ENCODE measurements at places on chromosomes 11 and 22.

- no peak for DNase-seq
Measured at GRCh38 chr22:24435323-24435645, 7.9 kb downstream of the ADORA2A start.

GRCh38 chr22:19943082-19944026, 1.7 kb upstream of the TXNRD2 start:
- peak; percentile 24 for DNase-seq

- no peak for DNase-seq
Measured at GRCh38 chr22:26045860-26046259, 123.4 kb upstream of the SEZ6L start.

- DNase-seq = no peak
Measured at GRCh38 chr22:20639343-20639742, 131.9 kb downstream of the MED15 start.

- DNase-seq = no peak
Measured at GRCh38 chr11:134342572-134343340, 11.0 kb downstream of the GLB1L2 start.

- peak; percentile 49 for DNase-seq
Measured at GRCh38 chr11:112085822-112086421, 634 bp downstream of the TIMM8B start.

DNA sequence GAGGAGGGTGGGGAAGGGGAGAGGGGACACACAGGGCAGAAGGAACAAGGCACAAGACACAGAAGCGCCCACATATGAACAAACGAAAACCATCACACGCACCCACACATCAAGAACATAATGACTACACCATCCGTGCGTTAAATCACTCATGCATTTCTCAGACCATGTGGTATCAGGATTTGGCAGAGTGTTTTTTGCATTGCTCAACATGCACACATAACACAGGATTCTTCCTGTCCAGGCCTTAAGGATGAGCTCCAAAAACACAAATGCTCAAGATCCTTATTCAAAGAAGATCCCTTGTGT, 309.5 kb downstream of the CADM1 start:
- DNase-seq = peak; percentile 56

DNA sequence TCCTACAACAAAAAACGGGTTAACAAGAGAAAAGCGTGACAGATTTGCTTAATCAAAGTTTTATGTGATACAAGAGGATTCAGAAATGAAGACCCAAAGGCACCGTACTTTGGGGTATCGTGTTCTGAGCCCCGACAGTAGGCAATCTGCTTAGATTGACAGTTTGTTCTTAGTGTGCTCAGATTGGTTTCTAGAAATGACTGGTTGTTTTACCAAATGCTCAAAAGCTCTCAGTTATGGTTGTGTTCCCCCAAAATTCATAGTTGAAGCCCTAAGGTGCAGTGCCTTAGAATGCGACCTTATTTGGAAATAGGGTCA, 102.7 kb downstream of the RASSF10 start:
- DNase-seq = peak; percentile 30

DNA sequence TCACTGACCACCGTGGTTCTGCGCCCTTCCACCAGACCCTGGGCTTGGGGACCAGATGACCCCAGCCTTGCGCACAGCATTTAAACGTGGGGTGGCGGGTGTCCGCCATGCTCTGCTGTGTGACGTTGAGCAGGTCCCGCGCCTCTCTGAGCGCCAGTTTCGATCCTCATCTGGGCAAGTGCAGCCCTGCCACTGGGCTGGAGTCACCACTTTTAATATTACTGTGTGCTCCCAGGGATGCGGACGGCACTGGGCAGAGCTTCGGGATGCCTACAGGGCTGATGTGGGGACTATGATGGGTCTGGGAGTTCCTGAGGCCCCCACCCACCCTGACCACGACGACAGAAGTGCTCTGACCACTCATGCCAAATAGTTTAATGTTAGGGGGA, 1.2 kb upstream of the NUDT8 start:
- no peak for DNase-seq

DNA sequence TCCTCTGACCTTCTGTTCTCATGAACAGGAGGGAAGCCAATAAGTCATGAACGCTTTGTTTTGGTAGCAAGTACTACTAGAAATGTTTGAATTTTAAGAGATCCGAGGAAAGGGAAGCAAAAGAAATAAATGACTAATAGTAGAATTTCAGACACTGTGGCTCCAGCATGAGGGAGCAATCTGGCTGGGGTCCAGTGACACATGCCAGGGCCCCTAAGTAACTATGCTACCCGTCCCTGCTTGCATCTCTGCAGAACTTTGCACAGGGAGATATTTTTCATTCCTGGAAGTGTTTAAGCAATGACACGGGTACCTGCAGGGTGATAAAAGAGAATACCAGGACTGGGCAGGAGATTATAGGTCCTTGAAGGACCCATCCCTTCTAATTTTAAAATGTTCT, 7.3 kb upstream of the ADAMTS8 start:
- DNase-seq = no peak

DNA sequence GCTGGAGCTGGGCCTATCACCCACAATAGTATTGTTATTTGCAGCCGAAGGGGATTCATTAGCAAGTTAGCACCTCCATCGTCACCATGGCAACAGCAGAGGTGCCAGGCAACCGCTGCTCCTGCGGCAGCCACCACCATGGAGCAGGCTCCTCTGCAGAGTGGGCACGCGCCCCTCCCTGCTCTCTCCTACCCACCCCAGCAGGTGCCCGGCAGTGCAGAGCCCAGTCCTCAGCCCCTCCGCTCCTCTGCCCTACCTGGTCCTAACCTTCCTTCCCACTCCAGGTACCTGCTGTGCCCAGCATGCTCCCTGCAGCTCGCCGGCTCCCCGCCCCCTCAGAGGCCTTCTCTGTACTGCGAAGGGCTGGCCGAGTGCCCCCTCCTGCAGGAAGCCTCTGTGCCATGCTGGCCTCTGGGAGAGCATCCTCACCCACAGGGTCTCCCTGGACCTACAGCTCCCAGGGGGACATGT, 3.6 kb downstream of the DUSP8 start:
- no peak for DNase-seq

DNA sequence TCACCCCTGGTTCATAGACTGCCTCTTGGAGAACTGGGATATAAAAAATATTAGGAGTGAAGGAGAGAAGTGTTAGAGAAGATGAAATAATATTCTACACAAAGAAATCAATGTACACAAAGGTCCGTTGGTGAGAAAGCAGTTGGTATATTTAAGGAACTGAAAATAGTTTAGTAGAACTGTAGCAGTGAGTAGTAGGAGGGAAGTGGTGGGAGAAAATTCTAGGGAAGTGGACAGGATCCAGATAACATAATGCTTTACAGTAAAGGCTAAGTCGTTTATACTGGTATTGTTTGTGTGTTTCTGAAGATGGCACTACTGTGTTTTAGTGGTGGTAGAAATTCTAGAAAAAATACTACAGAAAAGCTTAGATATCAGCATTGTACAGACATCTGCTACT, 120.8 kb upstream of the CHORDC1 start:
- DNase-seq = no peak

GRCh38 chr11:10205928-10206327, 88.1 kb downstream of the SBF2 start:
- DNase-seq = no peak

- no peak for DNase-seq
Measured at GRCh38 chr11:60912851-60913528, 968 bp upstream of the TMEM109 start.

DNA sequence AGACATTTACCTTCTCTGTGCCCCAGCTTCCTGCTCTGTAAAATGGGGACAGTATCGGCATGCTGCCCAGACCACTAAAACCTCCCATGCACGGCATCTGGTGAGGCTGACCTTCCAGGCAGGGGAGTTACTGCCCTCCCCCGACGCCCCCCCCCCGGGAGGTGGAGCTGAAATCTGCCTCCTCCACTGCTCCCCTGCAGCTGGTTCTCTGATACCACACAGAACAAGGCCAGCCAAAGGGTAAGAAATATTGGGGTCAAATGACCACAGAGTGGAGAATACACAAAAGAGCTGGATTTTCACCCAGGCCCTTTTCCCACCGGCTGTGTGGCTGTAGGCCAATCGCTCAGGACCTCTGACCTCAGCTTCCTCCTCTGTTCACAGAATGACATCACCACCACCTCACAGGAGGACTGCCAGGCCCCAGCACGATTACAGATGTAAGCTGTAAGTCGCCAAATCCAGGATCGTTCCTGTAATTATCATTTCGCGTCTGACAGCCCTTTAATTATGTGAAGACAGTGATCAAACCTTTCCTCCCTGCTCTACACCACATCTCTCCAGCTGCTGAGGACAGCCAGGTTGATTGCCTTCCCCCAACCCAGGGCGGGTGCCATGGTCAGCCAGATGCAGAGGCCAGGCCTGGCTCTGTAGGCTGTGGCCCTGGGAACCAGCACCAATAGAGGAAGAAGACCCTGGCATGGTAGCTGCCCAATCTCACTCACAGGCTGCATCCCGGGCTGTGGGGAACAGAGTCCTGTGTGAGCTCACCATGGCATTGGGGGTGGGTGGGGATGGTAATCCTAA, 35.7 kb upstream of the KLHL35 start:
- no peak for DNase-seq

- no peak for DNase-seq
Measured at GRCh38 chr11:78190871-78191538, 2.3 kb downstream of the USP35 start.

DNA sequence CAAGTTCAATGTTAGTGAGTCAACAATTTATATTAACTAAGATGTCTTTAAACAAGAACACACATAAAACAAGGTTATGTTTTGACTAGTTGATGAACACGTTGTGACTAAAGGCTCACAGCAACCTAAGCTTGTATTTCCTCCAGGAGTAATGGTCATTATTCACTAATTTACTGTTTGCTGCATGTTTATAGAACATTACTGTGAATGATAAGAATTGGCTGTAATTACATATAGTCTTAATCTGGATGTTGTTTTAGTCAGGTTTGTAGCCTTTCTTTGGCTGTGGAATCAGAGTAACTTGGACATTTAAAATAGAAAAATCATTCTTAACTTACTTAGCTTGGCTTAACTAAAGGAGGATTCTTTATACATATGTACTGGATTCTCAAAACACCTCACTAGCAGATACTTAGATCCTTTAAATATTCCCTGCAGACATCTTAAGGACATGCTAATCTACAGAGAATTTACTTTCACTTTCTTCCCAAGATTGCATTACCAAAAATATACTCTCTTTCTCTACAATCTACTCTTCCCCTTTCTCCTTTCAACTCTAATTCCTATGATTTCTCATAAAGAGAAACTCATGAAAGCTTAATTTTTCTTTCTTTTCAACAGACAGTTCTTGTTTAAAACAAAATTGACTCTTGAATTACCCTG, 319.7 kb upstream of the CTSC start:
- no peak for DNase-seq

DNA sequence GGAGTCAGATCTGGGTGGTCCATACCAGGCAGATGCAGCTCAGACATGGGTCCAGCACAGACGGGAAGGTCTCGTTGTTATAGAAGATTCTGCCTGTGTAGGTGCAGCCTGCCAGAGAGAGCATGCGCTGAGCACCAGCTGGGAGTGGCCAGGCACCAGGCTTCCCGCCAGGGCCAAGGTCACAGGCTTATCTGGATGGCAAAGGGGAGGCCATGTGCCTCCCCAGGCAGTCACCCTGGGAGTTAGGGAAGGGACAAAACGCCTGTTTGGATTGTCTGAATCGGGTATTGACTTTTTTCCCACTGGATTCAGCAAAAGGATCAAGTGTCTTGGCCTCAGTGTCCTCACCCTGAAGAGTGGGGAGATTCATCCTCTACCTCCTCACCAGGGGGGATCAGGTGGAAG, 26.5 kb downstream of the PGA5 start:
- DNase-seq = no peak

- DNase-seq = no peak
Measured at GRCh38 chr11:106957030-106957482, 61.2 kb downstream of the GUCY1A2 start.

DNA sequence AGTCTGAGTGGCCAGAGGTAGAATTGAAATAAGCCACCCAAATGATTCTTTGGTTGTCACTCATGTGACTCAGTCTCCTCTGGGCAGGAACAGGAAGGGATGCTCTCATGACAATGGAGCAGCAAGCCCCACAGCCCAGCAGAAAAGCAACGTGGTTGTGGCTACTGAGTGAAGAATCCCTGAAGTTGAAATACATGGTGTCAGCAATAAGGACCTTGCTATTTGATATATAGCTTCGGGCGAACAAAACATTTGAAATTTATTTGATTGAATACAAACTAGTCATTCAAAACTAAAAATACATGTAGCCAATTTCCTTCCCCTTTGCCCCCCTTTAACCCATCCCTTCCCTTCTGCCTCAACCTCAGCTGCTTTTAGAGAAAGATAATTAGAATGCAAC, 14.5 kb upstream of the DTX4 start:
- DNase-seq = no peak

DNA sequence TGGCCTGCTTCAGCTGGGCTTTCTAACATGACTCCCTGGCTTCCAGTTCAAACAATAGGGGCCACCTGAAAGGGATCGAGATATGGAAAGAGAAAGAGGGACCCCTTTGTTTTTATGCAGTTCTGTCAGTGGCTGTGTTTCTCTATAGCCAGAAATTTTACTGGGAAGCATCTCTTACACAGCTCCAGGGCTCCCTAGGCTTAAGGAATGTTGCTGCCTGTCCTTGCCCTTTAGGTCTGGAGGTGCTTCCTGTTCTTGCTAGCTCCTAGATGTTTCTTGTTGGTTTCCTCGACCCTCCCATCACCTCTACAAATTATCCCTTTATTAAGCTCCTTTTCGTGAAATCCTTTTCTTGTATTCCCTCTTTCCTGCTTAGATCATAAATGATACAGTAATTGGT, 21.8 kb upstream of the OR56A1 start:
- DNase-seq = no peak

DNA sequence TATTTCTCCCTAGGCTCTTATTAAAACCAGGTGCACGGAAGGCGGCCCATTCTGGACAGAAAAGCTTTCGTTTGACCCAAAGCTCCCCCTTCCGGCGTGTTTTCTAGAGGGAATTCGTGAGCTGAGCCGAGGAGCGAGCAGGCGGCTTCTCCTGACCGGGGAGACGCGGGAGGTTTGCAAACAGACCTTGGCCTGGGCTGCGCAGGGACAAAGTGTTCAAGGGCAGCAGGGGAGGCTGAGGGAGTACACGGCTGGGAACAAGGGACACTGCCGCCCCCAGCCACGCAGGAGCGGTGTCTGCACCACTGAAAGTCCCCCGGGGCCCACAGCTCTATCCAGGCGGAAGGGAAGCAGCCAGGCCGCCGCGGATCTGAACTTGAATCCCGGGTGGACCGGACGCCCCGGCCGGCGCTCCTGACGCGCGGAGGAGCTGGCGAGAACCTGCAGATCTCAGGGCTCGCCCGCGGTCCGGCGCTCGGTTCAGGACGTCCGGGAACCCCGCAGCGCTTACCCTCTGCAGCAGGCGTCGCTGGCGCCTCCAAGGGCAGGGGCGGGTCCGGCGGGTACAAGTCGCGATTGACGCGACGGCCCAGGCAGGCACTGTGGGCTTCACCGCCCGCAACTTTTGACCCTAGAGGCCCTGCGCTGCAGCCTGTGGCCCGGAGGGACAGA, 101.9 kb downstream of the WT1 start:
- DNase-seq = peak; percentile 36

- DNase-seq = no peak
Measured at GRCh38 chr11:65744699-65745042, 24.1 kb upstream of the RNASEH2C start.

- DNase-seq = no peak
Measured at GRCh38 chr11:75893251-75893650, 78.2 kb downstream of the UVRAG start.
